ENCODE measurements at places on chromosomes 3 and 15.
A peak's percentile ranks its signal among the peaks of the same experiment; 100 is the strongest.

GRCh38 chr3:196547067-196547466 lies 21.3 kb downstream of the WDR53 start:
- DNase-seq = no peak

DNA sequence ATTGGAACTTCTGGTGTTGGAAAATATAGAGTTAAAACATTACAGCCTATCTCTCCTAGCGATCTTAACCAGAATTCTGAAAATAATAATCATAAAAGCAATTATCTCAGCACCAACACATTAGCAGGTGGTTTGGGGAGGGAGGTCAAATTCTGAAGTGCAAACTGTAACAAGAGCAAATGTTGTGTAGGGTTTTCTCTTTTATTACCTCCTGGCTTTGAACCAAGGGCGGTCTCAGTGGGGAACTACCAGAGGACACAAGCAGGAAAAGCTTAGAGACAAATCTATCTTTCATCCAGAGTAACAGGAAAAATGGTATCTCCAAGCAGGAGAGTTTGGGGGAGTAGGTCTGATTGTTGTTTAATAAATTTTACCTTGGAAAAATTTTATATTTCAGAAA lies 5.5 kb upstream of the ARRDC4 start:
- DNase-seq = no peak

DNA sequence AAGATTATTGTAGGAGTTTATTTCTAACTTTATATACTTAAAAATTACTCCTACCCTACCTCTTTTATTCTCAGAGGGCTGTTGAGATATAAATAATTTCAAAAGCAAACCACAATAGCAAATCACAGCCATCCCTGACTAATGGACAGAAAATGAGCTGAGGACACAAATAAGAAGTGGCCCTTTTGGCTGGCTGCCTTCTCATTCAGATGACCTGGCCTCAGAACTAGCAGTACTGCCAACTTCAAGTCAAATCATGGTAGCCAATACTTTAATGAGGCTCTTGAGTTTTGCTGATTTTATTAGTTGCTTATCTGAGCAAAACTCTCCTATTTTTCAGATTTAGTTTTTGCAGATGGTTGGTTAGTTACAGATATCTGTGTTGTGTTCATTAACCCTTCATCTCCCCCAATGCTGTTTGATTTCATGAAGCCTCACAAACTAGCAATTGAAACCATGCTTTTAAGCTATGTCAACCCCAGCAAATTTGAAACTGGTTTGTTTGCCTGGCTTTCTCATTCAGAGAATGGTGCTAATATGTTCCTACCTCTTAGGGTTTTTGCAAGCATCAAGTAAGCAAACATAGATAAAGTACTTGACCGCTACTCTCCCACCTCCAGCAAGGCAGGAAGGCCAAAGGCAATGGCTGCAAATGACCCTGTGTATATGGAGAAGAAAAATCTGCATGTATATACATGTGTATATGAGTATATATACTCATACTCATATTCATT lies 73.4 kb upstream of the HACD2 start:
- DNase-seq = peak; percentile 70

DNA sequence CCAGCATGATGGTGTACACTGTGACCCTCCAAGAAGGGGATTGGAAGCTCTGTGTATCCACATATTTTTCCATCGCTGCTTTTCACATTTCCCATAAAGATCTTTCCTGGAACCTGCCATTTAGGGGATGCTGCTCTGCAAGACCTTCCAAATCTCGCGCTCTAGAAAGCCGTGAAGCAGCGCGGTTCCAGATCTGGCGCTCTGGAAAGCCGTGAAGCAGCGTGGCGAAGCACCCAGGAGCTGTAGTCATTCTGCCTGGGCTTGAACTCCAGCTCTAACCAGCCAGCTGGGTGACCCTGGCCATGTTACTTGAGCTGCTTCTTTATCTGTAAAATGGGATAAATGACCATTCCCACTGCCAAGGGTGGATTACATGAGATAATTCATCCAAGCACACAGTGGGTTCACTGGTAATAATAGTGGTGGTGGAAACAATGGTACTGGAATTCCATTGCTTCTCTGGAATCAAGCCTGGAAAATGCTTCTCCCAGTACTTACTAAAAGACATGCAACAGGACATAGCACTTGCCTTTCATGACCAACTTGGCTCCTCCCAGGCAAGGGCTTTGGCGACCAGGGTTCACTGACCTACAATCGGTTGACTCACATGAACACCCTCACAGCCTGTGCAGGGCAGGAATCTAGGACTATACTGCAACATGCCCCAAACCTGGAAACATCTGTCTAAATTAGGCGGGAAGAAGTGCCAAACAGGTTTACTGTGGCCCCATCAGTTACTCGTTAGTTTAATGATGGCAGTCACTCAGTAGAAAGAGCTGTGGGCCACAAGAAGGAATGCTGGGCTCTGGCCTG lies 70.7 kb downstream of the XXYLT1 start:
- no peak for DNase-seq

- no peak for DNase-seq
These were observed 25.2 kb downstream of the MAPKBP1 start for GRCh38 chr15:41799488-41799805.

DNA sequence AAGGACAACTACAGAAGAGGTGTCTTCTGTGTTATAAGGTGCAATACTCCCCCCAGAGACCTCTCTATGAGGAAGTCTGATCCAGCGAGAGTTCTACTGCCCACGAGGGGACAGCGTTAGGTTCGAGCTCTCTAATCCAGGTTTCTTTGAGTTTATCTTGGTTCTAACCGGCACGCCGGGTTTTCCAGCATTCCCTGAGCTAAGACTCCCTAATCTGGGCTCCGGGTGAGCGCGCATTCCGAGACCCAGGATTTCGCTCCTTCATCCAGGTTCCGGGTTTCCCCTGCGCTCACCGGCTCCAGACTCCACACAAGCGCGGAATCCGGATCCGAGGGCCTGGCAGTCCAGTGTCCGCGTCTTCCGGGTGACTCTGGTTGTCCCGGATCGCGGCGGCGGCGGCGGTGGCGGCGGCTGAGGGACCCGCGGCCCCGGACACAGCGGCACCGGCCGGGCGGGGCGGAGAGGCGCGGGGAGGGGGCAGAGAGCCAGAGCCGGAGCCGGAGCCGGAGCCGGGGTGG lies at the start of gene ZNF609:
TSS of gene ZNF609 (plus strand) at position 373 of the 518 bp plus-strand sequence. CDS start 38,842 bp downstream, outside the sequence.
- peak; percentile 54 for DNase-seq

DNA sequence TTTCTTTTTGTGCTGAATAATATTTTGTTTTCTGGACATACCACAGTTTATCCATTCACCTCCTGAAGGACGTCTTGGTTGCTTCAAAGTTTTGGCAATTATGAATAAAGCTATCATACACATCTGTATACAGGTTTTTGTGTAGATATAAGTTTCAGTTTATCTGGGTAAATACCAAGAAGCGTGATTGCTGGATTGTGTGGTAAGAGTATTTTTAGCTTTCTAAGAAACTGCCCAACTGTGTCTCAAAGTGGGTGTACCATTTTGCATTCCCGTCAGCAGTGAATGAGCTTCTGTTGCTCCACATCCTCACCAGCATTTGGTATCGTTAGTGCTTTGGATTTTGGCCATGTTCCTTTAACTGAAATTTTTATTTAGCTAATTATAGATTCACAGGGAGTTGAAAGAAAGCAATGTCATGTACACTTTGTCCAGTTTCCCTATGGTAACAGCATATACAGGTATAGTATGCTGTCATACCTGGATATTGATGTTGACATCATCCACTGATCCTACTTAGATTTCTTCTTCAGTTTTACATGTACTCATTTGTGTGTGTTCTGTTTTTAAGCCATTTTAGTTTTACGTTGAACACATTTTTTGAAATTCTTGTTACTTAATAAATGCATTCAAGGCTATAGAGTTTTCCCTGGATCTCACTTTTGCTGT lies 11.9 kb downstream of the ARID3B start:
- no peak for DNase-seq

- no peak for DNase-seq
These were observed 55.7 kb upstream of the ACTC1 start for GRCh38 chr15:34851007-34851406.

DNA sequence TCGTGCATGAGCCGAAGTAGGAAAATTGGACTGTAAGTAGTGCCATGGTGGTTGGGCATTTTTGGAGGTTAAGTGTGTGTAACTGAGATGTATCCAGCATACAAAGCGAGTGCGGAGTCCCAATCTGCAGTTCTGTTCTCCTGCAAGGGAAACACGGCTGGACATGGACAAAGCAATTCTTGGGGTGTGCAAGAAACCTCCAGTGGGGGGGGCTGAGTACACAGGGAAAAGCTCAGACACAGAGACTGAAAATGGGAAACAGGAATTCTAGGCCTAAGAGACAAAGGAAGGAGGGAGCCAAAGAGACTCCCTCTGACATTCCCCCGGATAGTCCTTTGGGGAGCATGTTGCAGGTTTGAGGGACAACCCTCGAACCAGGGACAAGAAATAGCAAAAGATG lies 83.2 kb upstream of the PLSCR4 start:
- no peak for DNase-seq

GRCh38 chr15:31435261-31435911 lies 108.8 kb downstream of the KLF13 start:
- peak; percentile 23 for DNase-seq

DNA sequence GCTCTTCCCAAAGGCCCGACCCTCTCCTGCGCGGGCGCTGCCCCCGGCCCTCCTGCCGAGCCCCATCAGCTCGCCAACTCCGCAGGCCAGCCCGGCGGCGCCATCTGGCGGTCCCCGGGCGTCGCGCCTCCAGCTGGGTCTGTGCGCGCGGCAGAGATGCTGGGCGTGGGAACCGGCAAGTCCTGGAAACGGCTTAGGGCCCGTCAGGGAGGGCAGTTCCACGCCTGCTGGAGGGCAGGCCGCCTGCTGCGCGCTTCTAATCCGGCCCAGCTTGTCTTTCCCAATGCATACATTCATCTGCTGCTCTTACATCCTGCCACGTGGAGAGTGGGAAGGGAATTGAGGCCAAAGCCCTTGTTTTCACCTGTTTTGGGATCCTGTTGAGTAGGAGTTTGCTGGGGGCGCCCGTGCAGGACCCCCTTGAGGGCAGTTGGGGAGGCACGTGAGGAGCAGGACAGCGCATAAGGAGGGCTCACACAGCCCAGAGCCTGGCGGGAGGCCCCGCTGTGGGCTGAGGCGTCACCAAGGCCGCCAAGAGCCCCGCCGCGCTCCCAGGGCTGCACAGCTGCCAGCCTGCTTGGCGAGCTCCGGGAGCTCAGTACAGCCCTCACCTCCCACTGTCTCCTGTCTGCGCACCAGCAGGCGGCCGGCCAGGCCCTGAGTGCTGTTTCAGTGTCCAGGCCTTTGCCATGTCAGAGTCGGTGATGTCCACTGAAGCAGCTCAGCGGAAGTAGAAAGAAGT lies 165.6 kb downstream of the NSMCE3 start:
- no peak for DNase-seq

DNA sequence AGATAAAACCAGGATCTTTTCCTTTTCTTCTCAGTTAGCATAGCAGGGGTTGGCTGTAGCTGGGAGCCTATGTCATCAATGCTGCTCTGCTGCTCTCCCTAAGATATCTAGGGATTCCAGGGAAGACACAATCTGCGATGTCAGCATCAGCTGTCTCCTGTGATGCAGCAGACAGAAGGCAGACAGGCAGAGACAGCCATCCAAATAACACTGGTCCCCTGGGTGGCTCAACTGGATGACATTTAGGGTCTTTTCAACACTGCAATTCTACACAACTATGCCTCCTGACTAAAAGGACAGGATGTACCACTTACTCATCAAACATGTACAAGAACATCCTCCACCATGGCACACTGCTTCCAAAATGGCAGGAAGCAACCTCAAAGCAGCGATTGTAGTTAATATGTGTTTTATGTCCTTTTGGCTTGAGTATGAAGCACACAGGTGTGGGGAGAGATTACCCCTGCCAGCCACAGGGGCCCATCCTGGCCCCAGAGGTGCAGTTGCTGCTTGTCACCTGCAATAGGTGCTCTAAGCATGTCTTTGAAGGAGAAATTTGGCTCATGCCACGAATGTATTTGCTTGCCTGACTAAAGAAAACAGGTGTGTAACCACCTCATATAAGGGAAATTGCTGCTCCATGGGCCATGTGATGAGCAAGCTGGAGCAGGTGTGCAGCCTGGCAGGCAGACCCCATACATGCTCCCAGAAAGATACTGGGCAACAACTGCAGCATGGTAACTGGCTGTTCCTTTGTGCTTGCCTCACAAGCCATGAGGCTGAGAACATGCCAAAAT lies 357.8 kb downstream of the VPS13C start:
- DNase-seq = no peak

- DNase-seq = peak; percentile 8
These were observed at the start of gene IRAK2 for GRCh38 chr3:10164546-10165393. IRAK2 (plus strand) TSS chr3:10164919; CDS start chr3:10164955, 36 bp downstream.

DNA sequence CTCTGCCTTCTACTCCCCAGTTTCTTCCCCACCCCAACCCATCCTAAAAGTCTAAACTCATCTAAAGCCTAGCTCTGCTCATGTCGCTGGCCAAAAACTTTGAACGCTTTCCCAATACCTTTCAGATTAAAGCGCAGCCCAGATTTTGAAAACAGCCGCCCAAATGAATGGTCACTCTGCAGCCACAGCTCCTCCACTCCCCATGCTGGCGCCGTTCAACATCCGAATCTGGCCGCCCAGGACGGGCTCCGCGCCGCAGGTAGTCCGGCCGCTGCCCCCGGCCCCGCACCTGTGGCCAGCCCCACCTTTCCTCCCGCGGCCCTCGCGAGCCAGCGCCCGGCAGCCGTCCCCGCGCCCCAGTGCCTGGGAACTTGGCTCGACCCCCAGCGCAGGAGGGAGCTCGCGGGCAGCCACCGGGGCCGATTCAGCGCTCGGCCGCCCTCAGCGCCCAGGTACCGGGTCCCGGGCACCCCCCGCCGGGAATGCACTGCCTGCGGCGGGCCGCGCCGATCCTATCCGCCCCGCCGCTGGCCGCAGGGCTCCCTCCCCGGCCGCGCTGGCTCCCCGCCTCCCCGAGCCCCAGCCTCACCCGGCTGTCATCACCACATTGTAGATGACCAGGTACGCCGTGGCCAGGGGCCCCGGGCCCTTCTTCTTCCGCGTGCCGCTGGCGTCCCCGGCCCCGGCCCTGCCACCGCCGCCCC lies 417 bp downstream of the HACD2 start:
- DNase-seq = peak; percentile 44

DNA sequence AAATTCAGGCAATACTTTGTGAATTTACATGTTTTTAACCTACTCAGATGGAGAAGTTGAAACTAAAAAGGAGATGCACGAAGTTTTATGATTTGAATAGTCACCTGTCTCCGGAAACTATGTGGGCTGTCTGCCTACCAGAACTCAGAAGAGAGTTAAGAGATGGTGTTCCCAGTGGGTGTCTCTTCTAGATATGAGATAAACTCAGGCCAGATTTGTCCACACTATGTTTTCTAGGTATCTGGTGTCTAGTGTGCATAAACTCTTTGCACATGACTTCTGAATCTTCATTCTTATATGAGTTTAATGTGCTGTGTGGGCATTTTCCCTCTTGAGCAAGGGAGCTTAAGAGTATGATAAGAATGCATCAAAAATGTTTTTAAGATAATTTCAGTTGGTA lies 222.8 kb downstream of the FOXP1 start:
- no peak for DNase-seq

GRCh38 chr3:106261396-106261795 lies 392.6 kb upstream of the CBLB start:
- DNase-seq = no peak

DNA sequence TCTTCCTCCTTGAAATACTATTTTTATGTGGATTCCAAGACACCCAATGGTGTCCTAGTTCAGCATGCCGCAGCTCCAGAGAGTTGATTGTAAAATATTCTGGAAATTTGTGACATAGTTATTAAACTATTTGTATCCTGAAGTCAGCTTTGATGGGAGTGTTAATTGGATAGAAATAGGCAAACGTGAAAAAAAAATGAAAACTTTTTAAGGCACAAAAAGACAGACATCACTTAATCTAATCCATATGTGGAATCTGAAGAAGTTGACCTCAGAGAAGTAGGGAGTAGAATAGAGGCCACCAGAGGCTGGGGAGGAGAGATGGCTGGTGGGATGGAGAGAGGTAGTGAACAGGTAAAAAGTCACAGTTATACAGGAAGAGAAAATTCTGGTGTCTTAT lies 704.2 kb downstream of the ROBO1 start:
- DNase-seq = no peak
